Neural crest cell (in vitro differentiated cells): ENCODE measurements at places on chromosomes 7 and 10.

- no peak for DNase-seq
Measured at GRCh38 chr10:94462130-94462529, 59.8 kb downstream of the TBC1D12 start.

- DNase-seq: peak; percentile 93
Measured at GRCh38 chr10:34638406-34639054, 176.6 kb downstream of the PARD3 start.

DNA sequence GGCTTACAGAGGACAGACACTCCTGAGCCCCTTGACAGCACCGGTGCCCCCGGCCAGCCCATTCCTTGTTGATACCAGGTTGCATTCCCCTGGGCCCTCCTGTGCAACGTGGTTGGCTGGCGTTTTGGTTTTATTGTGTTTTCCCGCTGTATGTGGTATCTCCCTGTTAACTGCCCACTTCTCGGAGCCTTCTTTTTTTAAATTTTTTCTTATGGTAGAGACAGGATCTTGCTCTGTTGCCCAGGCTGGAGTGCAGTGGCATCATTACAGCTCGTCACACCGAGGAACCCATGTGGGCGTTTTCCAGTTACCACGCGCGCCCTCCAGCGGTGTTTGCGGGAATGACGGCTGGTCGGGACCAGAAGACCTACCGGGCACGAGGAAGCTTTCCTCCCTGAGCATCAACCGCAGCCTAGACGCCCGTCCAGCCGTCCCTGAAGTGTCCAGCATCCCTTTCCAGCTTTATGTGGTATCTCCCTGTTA, 16.9 kb upstream of the ZFAND2A start:
- DNase-seq: peak; percentile 79

- DNase-seq: no peak
Measured at GRCh38 chr10:71635867-71636266, 83.7 kb downstream of the C10orf105 start.

DNA sequence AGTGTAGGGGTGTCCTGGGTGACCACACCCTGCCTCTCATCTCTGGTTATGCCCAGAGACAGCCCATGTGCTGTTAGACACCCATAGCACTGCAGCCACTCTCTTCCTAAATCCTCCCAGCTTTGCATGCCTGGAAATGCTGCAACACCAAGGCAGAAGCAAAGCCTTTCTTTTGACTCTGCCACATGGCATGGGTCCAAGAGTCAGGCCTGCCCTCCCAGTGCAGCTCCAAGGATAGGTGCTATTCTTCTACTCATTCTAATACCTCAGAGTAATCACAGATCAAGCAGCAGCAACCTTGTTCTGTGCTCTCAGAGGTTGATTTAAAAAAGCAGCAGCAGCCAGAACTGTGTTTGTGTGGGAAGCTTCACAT, 23.4 kb downstream of the FRMPD2 start:
- DNase-seq: no peak

- DNase-seq: no peak
Measured at GRCh38 chr10:93468461-93469213, 13.5 kb downstream of the MYOF start.

- DNase-seq: no peak
Measured at GRCh38 chr10:116637830-116638229, 17.1 kb downstream of the PNLIPRP2 start.

DNA sequence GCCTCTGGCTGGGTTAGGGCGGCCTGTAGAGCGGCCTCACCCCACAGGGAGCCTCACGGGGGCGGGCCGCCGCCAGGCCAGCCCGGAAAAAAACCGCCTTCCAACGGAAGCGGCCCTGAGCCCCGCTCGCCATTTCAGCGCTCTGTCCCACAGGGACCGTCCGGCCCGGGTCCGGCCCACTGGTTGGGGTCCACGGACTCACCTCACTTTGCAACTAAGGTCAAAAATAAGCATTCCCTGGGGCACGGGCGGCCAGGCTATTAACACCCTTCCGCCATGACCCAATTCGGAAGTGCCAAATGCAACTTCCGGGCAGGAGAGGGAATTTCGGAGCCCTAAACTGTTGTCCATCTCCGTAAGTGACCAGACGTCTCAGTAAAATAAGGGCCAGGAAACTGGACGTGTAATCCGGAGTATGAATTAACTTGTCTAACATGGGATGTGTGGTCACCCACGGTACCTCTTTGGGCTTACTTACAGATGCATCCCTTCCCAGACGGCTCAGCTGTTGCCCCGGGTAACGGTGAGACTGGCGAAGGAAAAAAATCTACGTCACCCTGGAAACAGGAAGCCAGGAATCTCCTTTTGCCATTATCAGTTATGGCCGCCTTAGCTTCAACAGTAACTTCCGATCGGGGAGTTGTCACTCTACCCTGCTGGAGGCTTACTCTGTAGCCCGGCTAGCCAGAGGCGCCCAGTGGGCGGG, at the start of gene BBIP1:
Gene BBIP1, minus strand, starts transcription at position 538 of the 706 bp plus-strand sequence. CDS start 1,023 bp downstream, outside the sequence.
- DNase-seq: no peak

DNA sequence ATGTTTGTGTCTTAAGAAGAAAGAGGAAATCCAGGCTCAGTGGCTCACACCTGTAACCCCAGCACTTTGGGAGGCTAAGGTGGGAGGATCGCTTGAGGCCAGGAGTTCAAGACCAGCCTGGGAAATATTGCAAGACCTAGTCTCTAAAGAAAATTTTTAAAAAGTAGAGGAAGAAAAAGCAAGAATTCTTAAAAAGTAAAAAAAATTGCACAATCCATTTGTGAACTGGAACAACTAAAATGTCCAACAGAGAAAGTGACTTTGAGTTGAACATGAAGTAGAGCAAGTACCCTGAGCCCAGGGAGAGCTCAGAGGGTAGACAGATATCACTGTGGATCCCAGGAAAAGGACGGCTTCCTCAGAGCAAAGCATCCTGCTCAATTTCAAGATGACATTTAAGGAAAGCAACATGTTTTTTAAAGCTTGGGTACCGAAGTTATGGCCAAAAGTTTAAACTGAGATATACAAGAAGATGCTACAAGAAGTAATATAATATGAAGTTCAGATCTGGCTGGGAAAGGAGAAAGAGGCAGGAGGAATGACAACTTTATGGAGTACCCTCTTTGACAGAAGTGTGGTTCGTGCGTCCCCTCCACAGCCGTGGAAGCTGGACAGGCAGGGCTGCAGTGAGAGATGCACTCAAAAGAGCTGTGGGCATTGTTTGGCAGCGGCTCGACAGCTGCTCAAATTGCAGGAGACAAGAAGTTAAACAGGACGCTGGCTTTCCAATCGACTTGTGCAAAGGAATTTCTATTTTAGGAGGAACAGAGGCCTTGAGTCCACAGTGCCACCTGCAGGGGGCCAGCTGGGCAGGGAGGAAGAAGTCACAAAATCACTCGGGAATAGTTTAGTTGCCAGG, 201.3 kb downstream of the JCAD start:
- DNase-seq: peak; percentile 38

DNA sequence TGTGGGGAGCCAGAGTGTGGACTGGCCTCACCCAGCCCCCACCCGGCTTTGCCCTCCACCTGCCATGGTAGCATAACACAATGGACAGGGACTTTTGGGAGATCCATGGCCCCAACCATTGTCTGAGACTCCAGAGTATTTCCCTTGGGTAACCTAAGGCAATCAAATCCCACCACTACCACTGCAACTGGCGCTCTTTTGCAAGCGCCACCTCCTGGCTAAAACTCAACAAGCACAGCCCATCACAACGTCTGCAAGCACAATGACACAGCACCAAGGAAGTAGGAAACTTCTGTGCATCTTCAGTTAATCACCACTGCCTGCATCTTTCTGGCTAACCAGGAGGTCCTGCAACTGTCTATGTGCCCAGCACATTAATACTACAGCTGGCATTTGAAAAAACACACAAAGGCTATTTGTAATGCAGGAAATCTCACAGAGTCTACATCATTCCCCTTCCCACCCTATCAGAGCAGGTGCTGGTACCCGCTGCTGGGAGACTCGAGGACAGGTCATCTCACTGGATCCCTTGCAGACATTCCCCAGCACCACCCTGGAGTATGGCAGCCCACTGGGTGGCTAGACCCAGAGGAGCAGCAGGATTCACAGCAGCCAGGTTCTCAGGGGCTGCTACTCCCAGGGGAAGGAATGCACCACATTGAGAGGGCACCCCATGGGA, 27.7 kb downstream of the ANKRD26 start:
- no peak for DNase-seq

- no peak for DNase-seq
Measured at GRCh38 chr7:132742189-132742612, 165.9 kb upstream of the PLXNA4 start.

DNA sequence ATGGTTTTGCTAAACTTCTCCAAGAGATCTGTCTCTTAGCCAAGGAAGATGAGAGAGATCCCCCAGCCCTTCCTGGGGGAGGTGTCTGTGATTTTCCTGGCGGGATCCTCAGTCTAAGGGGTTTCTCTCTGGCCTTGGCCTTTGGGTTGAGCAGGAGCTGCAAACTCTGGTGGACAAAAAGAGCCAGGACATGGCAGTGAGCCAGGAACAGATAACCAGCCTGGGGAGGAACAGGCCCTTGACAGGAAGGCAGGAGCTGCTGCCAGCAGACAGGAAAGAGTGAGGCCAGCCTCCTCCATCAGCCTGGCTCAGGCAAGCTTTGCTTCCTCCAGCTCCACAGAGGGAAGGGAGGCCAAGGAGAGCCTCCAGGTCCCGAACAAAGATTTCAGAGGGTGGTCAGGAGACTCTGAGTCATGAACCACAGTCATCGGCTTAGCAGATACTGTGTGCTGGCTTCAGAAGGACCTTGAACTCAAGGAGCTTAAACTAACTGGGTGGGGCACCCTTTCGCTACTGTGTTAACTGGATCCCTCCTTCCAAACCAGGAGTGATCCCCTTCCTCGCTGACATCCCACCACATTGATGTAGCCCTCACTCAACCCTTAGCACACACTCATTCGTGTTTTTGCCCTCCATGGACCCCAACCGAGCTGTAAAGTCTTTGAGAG, 34.7 kb downstream of the DDIT4 start:
- no peak for DNase-seq

DNA sequence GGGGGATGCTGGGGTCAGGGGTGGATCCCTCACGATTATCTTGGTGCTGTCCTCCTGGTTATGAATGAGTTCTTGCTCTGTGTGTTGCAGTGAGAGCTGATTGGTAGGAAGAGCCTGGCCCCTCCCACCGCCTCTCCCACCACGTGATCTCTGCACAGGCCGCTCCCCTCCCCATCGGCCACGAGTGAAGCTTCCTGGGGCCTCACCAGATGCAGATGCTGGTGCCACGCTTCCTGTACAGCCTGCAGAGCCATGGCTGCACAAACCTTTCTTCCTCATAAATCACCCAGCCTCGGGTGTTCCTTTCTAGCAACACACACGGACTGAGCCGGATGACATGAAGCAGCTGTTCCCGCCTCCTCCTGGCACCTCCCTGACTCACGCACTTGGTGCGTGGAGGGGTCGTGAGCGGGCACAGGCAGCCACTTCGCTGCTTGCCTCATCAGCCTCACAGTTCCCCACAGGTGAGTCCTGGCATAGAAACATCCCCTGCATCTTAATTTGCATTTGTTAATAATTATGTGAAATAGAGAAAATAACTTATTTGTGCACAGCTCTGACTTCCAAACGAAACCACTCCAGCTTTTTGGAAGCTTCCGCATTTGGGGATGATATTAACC, 210.8 kb downstream of the ADARB2 start:
- no peak for DNase-seq

- DNase-seq: no peak
Measured at GRCh38 chr7:157233677-157234076, 95.0 kb downstream of the UBE3C start.

- DNase-seq: no peak
Measured at GRCh38 chr7:49037346-49038210, 113.2 kb downstream of the CDC14C start.

- DNase-seq: peak; percentile 34
Measured at GRCh38 chr10:104274762-104275721, 6.1 kb downstream of the GSTO2 start.

DNA sequence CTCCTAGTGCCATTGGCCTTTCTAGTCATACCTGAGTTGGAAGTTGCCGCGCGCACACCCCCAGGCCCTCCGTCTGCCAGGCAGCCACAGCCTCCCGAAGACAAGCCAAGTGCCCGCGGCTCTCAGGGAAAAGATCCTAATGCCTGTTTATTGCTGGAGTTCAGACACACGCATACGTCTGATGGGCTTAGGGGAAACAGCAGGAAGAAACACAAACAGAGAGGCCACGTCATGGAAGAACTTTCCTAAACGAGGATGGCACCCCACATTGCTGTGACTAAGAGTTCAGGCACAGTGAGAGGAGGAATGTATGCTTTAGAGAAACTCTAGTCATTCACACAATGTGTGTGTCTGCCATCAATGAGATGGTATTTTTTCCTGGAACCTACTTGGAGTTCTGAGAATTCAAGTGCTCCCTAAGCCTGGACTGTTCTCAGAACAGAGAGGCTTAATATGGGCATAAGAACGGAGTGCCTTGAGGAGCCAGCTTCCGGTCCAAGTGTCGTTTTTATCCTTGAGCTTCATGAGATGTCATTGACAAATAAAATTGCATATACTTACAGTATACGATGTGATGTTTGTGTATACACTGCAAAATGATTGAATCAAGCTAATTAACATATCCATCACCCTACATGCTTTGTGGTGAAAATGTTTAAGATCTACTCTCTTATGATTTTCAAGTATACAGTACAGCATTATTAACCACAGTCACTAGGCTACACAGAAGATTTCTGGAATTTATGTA, 11.6 kb upstream of the RBP3 start:
- no peak for DNase-seq

- no peak for DNase-seq
Measured at GRCh38 chr7:116988363-116988989, 35.2 kb downstream of the ST7 start.

DNA sequence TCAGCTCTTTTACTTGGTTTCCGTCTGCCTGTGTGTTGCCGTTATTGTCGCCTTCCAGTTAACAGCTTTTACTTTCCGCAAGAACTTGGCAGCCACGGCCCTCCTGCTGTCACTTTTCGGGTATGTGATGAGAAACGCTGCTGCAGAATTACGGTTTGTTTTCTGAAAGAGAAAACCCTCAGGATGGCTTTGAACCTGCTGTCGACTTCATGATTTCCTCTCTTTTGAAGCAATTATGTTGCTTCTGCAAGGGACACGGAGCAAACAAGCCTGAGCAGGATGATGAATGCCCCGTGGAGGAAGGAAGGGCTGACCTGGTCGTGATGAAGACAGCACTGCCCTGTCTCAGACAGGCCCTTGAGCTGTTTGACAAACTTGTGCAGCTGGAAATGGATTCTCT, 339.8 kb downstream of the ABCA13 start:
- no peak for DNase-seq

DNA sequence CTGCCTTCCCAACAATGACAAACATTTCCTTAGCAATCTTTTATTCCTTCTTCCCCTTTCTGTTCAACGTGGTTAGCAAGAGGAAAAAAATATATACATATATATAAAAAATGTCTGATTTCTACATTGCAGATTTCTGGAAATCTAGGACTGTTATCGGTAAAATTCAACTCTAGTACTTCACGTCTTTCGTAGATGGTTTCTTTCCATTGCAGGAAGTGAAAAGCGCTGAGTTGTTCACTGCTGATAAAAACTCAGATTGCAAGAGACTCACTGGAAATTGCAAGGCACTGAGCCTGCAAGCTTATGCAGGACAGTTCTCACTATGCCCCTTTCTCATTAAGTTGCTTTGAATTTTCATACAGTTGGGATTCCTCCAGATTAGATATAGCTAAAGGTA, 23.9 kb downstream of the KIN start:
- no peak for DNase-seq

GRCh38 chr7:44415510-44415909, 74.9 kb downstream of the NUDCD3 start:
- DNase-seq: no peak
